Kidney capillary endothelial cell (primary cell): ENCODE measurements at places on chromosomes 4 and X.
A peak's percentile ranks its signal among the peaks of the same experiment; 100 is the strongest.

DNA sequence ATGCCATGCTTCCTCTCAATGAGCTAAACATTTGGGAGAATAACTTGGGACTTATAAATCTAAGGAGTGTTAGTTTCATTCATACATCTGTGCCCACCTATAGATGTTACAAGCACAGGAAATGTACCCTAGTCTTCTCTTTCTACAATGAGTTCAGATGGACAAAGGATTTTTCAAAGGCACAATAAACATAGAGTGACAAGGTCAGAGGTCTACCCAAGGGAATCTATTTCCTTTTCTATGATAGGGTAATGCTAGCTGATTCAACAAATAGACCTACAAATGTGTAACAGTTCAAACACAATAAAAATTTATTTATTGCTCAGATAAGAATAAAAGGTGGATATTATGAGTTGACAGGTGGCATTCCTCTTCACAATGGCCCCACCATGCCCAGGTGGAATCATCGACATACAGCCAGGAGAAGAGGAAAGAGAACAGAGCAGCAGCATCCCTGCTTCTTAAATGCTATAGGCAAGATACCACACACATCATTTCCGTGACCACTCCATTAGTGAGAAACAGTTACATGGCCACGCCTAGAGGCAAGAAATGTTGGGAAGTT lies 421.8 kb downstream of the HNRNPD start:
- DNase-seq = no peak

DNA sequence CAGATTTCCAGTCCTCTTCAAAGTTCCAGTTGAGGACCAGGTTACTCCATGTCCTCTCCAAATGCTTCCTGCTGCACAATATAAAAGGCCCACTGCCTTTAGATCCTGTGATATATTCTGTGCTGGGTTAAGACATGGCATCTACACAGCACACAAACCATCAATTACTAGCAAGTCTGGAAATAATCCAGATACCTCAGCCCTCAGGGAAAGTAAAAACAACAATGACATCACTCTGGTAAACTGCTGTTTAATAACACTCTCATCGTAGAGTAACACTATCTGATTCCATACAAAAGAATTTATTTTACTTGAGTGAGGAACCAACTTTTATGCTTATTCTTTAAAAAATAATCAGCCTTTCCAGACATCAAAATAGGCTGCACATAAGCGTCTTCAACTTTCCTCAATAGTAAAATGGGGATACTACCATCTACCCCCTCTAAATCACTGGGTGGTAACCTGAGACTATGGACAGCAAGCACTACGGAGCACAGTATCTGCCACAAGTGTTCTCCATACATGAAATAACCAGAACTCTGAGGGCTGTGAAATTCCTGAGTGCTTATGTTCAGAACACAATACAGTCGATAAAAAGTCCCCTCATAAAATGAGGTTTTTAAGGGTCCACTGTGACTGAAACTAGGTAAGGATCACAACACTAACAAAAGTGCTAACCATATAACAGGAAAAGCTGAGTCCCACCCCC lies 53.4 kb downstream of the ABCG2 start:
- DNase-seq = peak; percentile 13

DNA sequence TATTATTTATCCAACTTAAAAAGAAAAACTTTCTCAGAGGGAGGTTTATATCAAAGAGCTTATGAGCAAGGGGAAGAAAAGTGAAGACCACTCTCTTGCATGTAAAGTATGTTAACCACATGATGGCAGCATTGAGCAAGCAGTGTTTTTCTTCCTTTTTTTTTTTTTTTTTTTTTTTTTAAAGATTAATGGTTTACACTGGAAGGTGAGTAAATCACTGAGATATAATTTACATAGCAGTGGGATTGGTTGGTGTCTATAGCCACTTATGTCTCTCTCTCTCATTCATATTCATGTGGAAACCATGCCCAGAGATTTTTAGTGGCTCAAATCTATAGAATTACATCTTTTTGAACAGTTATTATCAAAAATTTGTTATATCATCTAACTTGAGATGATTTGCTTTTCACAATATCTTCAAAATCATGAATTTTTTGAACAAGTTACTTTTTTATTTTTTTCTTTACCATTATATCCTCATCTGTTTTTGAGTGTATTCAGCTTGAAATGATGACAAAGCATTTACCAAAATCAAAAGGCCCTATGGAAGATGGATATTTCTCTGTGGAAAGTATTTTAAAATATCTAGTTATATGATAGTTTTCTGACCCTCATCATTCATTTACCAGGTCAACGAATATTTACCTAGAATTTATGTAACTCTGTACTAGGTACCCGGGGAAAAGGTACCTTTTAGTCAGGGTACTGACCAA lies 31.6 kb downstream of the MTHFD2L start:
- DNase-seq = peak; percentile 48

- no peak for DNase-seq
Observed at GRCh38 chr4:122512430-122512829, 55.9 kb upstream of the IL2 start.
